Large intestine (tissue), 12 donors: ENCODE measurements at places on chromosomes 2 and 18. TPM values are rescaled to one million over a fixed set of nuclear protein-coding genes. Genes with fewer than 3 reads are reported as not detected.
A peak's percentile ranks its signal among the peaks of the same experiment; 100 is the strongest.

- peak; percentile 81 for DNase-seq
These were observed 5.1 kb upstream of the MIB1 start for GRCh38 chr18:21735452-21736015.

DNA sequence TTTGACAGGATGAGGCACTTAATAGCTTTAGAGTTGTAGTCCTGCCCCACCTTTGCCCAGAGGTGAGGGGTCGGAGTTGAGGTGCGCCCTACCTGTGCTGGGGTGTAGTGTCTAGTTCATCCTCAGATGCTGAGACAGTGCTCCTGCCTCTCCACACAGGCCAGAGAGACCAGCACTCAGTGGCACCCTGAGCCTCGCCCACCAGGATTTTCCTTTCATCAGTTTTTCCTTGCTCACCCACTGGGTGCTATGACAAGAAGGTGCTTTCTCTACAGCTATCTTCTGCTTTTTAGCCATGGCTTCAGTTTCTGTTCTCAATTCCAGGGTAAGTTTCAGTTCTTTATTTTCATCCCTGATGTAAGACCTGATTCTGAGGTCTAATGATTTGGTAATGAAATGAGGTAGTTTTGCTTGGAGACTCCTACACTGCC, 16.8 kb upstream of the TMEM131 start:
- DNase-seq = no peak

DNA sequence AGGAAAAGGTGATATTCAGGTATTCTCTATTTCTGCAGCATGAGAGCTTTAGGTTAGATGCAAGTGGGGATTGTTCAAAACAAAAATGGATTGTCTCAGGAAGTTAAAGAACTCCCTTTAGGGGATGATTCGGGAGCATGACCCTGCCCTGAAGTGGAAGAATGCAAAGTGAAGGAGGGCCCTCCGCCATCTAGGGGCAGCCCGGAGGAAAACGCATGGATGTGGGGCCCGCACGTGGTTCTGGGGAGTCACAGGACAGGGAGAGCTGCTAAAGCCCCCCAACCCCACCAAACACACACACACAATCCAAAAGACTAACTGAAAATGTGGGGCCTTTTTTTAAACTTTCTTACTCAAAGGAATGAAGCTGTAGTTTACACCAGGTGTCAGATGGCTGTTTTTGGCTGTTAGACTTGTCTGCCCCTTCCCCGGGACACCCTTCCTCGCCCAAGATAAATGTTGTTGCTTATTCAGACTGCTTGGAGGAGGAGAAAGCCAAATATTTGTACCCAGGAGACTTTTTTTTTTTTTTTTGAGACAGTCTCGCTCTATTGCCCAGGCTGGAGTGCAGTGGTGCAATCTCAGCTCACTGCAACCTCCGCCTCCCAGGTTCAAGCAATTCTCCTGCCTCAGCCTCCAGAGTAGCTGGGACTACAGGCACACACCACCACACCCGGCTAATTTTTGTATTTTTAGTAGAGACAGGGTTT, 78.8 kb downstream of the HNRNPLL start:
- DNase-seq = no peak

GRCh38 chr18:44727291-44727690, 46.6 kb downstream of the SETBP1 start:
- DNase-seq = no peak

DNA sequence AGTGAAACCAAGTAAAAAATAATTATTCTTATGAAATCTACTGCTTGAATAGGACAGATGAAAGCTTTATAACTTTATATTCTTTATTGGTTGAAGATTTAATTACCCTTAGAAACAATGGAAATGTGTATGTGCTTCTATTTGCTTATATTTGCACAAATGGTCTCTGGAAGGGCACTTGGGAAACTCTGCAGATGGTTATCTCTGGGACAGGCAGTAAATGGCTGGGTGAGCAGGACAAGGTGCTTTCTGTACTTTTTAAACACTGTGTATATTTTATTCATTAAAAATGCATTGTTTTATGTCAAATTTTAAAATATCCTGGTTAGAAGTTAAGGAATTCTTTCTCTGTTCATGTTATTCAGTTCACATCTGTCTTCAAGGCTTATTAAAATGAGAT, 131.1 kb downstream of the LRRTM4 start:
- DNase-seq = no peak

DNA sequence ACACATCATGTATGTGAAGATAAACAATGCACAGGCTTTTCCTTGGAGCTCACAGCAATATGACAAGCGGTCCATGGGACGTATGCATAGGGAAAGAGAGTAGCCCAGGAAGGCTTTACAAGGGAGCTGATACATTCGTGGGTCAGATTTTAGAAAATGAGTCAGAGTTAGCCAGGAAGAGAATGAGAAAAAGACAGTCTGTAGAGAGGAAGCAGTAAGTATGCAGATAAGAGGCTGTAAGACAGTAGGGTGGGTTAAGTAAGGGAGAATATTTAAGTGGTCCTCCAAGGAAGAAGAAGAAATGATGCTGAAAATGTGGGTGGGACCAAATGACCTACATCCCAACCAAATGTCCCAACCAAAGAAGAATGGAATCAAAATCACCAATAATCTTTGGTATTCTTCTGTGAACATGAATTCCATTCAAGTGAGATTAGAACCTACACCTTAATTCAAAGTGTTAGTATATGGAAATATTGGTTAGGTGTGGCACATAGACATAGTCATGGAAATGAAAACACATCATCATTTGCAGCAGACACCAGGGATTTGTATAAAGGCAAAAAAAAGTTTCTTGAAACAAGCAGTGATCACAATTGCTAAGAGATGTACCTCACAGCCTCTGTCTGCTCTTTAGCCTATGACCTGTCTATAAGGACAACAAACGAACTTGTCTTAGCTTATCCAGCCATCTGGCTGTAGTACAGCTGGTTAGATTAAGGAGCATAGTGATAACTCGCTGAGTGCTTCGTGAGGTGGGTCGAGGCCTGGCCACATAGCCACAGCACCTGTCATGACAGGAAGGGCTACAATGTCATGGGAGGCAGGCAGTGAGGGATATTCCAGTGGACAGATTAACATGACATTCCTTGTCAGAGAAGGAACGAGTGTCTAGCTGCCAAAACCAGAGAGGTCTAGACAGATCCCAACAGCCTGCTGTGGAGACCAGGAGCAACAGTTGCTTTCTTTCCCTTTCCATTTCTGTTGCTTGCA, 133.6 kb downstream of the ALK start:
- DNase-seq = no peak

DNA sequence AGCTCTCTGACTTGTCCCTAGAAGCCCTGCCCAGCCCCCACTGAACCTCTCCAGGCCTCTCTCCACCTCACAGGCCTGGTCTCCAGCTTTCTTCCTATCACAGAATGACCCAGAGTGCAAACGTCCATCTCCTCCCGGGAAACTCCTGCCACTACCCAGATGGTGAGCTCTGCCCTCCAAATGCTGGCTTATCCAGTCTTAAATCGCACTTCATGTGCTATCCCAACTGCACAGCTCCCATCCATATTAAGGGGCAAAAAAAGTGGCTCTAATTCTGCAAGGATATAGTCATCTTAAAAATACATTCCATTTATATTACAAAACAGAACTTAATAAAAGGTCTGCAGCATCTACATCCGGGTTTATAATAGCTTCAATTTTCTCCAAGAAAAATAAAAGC, 70.8 kb upstream of the CDC42EP3 start:
- DNase-seq = no peak

DNA sequence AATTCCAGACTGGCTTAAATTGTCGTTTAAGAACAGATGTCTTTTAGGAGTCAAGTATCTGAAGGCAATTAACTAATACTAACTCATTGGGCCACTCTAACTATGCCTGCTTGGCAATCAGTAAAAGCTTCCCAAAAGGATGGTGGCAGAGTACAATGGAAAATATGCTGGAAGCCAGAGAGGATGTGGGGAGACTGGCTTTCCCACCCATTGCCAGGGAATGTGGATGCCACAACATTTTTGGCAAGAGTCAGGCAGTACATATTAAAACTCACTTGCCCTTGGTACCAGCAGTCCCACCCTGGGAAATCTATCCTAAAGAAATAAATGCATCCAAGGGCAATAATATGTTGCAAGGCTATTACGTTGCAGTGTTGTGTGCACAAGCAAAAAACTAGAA, 74.0 kb upstream of the FZD7 start:
- DNase-seq = no peak

DNA sequence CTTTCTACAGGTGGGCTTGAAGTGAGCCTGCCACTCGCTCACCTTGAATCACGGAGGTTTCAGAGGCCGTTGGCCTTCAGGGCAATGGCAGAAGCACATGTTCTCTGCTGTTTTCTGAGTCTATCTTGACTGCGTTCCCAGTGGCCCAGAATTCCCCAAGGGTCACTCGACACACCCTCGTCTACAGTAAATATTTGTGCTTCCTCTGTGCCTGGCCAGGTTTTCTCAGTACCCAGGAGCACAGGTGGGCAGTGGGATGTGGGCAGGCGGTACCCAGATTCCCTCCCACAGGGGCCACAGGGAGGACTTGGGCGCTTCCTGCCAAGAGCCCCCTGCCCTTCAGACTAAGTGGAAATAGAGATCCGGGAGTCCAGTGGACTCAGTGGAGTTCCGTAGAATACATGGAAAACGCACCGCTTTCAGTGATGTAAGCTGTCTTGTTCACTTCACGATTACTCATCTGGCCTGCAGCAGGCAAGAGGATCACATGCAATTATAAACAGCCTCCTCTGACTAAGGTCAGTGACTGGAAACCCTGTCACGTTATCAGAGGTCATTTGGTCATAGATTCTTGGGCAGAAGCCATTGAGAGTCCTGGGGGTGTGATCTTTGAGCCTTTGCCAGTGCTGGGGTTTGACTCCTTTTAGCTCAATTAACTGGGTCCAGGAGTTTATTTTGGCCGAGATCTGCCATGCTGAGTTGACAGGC, 179.8 kb downstream of the NEDD4L start:
- DNase-seq = peak; percentile 93

The LOXL3 gene
- 3.6 TPM for polyA plus RNA-seq

The ICOS gene
- 0.42 TPM for polyA plus RNA-seq

The PFN4 gene
- polyA plus RNA-seq = 1.3 TPM

The SRD5A2 gene
- 0.22 TPM for polyA plus RNA-seq

The KIF3C gene
- polyA plus RNA-seq = 9.7 TPM

The GPR45 gene
- polyA plus RNA-seq = 0.09 TPM

The RAX gene
- not detected for polyA plus RNA-seq
